ENCODE measurements at places on chromosomes 12 and 14.

GRCh38 chr12:108609537-108610335 lies 11.9 kb upstream of the TMEM119 start:
- peak; percentile 93 for DNase-seq

DNA sequence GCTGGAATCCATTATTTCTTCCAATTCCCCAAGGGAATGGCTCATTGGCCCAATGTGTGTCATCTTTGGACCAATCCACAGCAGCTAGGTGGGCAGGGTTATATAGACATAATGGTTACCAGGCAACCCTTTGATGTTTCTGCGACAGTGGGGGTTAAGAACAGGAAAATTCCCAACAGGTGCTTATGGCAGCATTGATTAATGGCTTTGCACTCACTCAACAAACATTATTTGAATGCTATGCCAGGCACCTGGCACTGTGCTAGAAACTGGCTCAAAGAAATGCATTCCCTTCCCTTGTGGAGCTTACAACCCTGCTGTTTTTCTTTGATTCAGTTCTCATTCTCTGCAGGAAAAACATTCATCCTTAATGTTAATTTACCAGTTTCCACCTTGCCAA lies 1221.0 kb downstream of the AACS start:
- no peak for DNase-seq

DNA sequence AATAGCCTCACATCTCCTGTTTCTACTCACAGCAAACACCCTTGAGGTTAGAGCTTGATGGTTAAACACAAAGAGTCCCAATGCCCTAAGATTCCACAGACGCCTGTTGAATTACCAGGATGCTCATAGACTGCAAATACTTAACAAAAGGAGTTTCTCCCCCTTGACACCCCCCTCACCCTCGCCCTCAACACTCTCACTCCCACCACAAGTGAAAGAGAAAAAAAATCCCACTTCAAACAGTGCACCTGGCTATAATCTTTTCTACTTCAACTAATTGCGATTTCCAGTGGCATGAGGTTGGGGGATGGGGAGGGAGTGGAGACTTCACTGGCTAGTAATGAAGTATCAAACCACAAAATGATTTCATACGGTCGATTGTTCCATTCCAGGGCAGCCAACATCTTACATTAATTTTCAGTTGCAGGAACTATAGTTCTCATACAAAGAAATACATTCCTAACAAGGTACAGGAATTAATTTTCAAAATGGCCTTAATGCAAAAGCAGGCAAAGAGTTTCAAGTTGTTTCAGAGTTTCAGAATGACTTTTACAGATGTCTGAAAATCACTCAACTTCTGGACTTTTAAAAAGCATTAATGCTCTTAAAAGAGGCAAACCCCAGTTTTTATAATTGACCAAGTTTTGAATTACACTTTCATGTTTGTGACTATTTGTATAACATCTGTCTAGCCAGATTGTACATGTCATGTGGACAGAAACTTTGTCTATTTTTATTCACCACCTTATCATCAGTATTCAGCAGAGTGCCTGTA lies 390.7 kb downstream of the C12orf75 start:
- DNase-seq: peak; percentile 89

DNA sequence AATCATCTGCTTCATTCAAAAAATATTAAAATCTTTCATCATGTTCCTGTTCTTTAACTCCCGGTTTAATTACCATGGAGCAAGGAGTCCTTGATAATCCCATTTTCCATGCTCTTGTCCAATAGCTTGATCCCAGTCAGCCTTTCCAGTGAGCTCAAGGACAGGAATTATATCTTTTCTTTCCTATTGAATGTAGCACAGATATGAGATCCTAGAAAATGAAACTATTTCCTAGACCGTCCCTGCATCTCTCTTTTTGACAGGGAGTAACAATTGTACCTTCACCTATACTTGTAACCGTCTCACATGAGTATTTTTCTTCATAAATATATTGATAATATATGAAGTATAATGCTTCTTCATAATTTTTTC lies 35.6 kb downstream of the PIK3C2G start:
- no peak for DNase-seq

DNA sequence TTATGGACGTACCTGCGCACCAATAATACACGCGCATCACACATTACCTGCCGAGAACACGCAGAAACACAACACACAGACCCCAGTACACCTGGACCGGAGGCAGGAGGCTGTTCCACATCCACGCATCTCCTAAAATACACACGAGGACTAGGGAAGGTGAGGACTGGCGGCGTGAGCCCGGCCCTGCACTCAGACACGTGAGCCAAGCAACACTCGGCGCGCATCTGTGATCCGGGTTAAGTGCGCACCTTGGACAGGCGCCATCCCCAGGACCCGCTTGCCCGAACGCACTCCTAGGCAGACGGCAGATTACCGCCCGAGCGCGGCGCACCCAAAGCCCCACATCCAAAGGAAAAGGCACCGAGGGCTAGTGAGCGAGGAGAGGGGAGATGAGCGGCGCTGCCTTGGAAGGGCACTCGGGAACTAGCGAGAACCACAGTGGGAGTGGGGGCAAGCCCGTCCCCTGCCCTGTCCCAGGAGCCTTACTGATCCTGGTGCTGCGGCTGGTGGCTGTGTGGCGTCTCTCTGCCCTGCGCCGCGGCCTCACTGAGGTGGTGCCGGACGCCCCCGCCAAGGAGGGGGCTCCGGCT lies 417 bp downstream of the GLS2 start:
- DNase-seq: no peak

DNA sequence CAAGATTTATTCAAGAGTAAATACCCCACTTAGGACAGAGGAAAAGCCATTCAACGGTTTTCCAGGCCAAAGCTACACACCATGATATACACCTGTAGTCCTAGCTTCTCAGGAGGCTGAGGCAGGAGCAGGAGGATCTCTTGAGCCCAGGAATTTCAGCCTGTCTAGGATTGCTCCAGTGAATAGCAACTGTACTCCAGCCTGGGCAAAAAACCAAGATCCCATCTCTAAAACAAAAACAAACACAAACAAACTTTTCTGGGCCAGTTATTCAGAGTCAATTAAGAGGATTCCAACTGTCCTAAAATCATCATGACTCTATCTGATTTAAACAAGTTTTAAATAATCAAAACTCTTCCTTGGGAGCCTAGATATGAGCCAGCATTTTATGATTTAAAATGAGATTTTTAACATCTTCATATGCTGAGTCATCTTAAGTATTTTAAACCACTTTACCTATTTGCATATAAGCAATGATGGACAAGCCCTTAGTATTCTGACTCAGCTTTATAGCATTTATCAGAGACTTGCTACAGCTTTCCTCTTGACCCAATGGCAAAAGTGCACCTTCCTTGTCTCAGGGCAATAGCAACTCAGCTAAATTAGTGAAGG lies 77.1 kb downstream of the KCNMB4 start:
- peak; percentile 58 for DNase-seq

- peak; percentile 68 for DNase-seq
Measured at GRCh38 chr14:105275267-105275946, 25.4 kb downstream of the BRF1 start.

DNA sequence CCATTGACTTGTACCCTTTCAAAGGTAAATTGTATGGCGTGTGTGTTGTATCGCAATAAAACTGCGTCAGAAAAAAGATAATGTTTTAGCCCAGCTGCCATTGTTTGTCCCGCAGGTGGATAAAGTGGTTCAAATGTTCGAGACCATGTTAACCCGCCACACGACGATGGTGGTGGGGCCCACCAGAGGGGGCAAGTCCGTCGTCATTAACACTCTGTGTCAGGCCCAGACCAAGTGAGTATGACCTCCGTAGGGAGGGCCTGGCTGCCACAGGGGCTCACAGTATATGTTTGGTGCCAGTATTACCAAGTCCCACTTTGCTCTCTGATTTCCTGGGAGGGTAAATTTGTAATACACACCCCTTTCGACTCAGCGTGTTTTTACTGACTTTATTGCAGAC lies 96.9 kb downstream of the DNAH10 start:
- no peak for DNase-seq

- no peak for DNase-seq
Measured at GRCh38 chr14:103155010-103155409, 31.7 kb downstream of the TNFAIP2 start.

DNA sequence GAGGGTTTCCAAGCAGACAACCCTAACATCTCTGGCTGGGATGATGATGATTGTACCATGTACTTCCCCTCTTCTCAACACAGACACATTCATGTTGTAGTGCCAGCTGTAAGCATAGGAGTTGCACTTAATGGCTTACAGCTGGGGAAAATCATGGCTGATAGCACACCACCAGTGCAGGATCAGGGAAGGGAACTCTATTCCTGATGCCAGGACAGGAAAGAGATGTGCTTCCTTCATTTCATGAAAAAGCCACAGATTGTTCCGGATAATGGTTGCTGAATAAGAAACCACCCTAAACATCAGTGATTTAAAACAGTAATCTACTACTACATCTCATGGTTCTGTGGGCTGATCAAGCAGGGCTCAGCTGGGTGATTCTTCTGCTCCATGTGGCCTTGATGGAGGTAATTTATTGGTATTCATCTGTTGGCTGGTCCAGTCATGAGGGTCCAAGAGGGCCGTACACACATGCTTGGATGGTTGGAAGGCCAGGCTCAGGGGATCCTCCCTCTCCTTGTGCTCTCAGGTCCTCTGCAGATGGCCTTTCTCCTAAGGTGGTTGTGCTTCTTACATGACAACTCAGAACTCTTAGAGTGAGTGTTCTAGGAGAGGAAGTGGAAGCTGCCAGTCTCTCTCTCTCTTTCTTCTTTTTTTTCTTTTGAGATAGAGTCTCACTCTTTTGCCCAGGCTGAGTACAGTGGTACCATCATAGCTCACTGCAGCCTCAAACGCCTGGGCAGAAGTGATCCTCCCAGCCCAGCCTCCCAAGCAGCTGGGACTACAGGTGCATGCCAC lies 16.5 kb downstream of the TRAF3 start:
- no peak for DNase-seq

DNA sequence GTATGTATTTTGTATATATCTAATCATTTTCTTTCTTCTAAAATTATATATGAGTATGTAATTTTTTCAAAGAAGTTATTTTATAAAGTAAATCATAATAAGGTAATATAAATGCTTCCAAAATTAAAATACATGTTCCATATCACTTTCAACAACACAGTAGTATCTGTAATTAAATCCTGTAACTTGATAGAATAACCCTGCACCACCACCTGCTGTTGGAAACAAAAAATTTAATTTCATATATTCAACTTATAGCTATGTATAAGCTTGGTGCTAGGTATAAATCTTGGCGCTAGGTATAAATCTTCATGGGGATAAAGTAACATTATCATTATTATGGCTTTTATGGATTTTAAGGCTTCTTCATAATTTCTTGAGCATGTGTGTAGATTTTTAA lies 149.7 kb upstream of the DCN start:
- no peak for DNase-seq

GRCh38 chr12:132551641-132552031 lies 58.7 kb downstream of the LRCOL1 start:
- DNase-seq: no peak
